ENCODE measurements at places on chromosomes 2 and 18.

DNA sequence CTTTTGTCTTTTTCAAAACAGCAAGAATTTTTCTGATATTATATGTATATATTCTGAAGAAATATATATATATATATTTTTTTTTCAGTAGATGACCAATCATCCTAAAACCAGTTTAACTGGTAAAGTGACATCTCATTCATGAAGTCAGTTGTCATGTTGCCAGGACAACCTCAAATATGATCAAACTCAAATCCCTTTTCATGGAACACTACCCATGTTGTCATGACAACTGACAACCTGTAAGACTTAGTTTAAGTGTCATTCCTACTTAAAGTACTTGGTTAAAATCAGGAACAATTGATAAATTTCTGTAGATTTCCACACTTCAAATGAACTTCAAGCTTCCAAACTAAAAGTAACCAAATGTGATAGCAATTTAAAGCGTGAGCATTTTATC is 101.8 kb upstream of the ERBB4 start:
- DNase-seq = no peak

GRCh38 chr18:39786477-39786876 is 2168.6 kb upstream of the PIK3C3 start:
- DNase-seq = no peak

GRCh38 chr2:88077080-88077479 is 9.5 kb downstream of the SMYD1 start:
- no peak for DNase-seq

GRCh38 chr18:68803356-68803755 is 5.5 kb downstream of the CCDC102B start:
- DNase-seq = no peak

- DNase-seq = peak; percentile 88
Measured at GRCh38 chr2:38581193-38582147, 21.3 kb downstream of the HNRNPLL start.
